Gastrocnemius medialis (tissue), 4 donors: ENCODE measurements at places on chromosomes 7 and 10. TPM values are rescaled to one million over a fixed set of nuclear protein-coding genes. Genes with fewer than 3 reads are reported as not detected.
A peak's percentile ranks its signal among the peaks of the same experiment; 100 is the strongest.

The NOM1 gene
- total RNA-seq, result 12.9 TPM

The CH25H gene
- 0.85 TPM for total RNA-seq

The ST7 gene
- 11.0 TPM for total RNA-seq

The NT5C2 gene
- total RNA-seq, result 33.5 TPM

The EXOC6 gene
- total RNA-seq, result 16.8 TPM

DNA sequence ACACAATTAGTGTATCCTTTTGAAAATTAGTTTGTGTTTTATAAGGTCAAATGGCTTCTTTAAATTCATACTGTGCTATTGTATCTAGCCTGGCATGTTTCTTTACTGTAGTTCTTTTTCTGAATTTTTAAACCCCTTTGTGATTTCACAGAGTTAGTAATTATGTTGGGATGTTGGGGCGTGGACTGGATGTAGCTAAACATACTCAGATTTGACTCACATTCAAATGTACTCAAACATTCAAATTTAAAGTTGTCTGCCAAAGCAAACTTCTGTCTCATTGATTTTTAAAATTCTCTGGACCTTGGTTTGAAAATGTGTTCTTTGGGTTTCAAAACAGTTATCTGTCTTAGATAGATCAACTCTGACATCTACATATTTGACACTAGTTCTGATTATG is 7.2 kb upstream of the NRP1 start:
- peaks cover 21% of the 10 kb centered on the region for H3K4me1 ChIP-seq
- H3K27me3 ChIP-seq, result no peaks in the 10 kb centered on the region
- no peak for DNase-seq
- peak overlapping the region; percentile 27 for H3K27ac ChIP-seq
- no peaks in the 10 kb centered on the region for H3K36me3 ChIP-seq
- no peak overlapping the region for H3K4me3 ChIP-seq

- peaks cover 13% of the 10 kb centered on the region for H3K4me1 ChIP-seq
- H3K27me3 ChIP-seq, result no peaks in the 10 kb centered on the region
- no peak for DNase-seq
- no peaks in the 10 kb centered on the region for H3K36me3 ChIP-seq
- H3K27ac ChIP-seq, result no peak overlapping the region
Measured at GRCh38 chr10:48464871-48465736, 139.8 kb downstream of the ARHGAP22 start.

DNA sequence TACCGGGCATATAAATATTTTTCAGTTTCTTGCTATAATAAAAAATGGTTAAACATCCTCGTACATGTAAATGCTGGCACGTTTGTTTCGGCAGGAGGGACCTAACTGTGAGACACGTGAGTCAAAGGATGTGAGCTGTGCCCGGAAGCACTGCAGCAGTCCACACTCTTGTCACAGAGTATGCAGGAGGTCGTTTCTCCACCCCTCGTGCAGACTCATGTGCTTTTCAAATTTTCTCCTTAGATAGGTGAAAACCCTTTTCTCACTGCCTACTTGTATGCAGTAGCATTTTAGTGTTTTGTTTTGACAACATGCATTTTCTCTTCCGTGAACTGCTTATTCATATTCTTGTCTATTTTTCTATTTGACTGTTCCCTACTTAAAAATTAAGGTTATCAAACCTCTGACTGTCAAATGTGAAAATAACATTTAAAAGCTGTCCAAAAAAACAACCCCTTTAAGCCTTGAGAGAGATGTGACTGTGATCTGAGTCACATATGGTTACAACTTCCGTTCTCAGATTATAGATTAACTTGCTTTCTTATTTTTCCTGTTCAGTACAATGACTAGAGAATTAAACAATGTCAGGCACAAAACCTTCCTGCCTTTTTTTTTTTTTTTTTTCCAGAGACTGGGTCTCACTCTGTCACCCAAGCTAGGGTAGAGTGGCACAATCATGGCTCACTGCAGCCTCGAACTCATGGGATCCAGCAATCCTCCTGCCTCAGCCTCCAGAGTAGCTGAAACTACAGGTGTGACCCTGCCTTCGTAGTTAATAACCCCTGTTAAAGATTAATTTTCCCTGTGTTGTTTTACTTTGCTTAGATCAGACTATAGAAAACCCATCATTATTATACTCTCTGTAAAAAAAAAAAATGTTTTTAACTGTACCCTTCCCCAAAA is 45.1 kb downstream of the DPY19L1 start:
- H3K36me3 ChIP-seq, result no peaks in the 10 kb centered on the region
- H3K27ac ChIP-seq, result no peak overlapping the region
- DNase-seq, result no peak

- no peak overlapping the region for H3K4me3 ChIP-seq
- no peaks in the 10 kb centered on the region for H3K27me3 ChIP-seq
- H3K36me3 ChIP-seq, result no peaks in the 10 kb centered on the region
- H3K4me1 ChIP-seq, result no peaks in the 10 kb centered on the region
Measured at GRCh38 chr10:69873135-69873639, 71.5 kb downstream of the COL13A1 start.

DNA sequence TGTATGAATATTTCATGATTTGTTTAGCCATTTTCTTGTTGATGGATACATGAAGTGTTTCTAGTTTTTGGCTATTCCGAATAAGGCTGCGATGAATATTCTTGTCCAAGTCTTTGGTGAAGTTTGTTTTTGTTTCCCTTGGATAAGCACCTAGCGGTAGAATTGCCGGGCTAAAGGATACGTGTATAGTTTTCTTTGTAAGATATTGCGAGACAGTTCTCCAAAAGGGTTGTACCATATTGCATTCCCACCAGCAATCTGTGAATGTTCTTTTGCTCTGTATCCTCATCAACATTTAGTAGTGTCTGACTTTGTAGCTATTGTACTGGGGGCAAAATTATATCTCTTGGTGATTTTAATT is 142.6 kb downstream of the DOCK1 start:
- H3K27me3 ChIP-seq, result no peaks in the 10 kb centered on the region
- H3K4me1 ChIP-seq, result no peaks in the 10 kb centered on the region
- H3K36me3 ChIP-seq, result no peaks in the 10 kb centered on the region
- no peak overlapping the region for H3K4me3 ChIP-seq
- H3K27ac ChIP-seq, result no peak overlapping the region

- H3K36me3 ChIP-seq, result no peaks in the 10 kb centered on the region
- H3K4me1 ChIP-seq, result peaks cover 15% of the 10 kb centered on the region
- H3K4me3 ChIP-seq, result no peak overlapping the region
- peaks cover 19% of the 10 kb centered on the region for H3K27me3 ChIP-seq
- peak; percentile 33 for DNase-seq
Measured at GRCh38 chr10:11685787-11686218, 56.4 kb upstream of the ECHDC3 start.

DNA sequence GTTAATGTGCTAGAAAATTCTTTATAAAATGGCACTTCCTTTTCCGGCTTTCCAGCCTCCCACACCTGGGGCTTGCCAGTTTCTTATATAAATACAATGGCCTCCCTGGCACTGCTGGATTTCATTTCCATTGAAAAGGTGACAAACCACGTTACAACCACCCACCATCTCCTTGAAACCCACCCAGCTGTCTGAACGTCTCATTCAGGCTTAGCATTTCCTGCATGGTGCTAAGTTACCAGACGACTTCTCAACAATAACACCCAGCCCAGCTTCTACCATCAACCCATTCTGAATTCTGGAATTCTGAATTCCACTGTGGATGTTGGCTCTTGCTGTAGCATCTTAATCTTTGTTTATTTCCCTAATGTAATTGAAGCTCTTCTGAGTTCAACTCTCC is 499.8 kb upstream of the CELF2 start:
- H3K27ac ChIP-seq, result no peak overlapping the region
- no peak overlapping the region for H3K4me3 ChIP-seq
- H3K4me1 ChIP-seq, result no peaks in the 10 kb centered on the region
- H3K27me3 ChIP-seq, result peaks cover 3% of the 10 kb centered on the region
- no peak for DNase-seq
- no peaks in the 10 kb centered on the region for H3K36me3 ChIP-seq

DNA sequence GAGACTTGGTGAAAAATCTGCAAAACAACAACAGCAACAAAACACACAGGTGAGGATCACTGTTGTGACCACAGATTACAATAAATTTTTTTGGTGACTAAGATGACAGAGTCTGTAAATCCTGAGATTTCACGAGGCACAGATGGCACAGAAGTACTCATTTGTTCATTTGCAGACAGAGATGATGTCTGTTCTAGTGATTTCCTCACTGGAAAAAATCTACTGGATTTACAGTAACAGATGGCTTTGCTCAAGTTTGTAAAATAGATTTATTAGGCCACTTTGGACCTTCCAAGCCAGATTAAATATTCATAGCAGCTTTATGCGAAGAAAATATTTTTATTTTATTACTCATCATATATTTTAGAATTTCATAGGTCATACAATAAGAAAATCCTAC is 113.5 kb upstream of the IL6 start:
- no peaks in the 10 kb centered on the region for H3K36me3 ChIP-seq
- H3K4me1 ChIP-seq, result no peaks in the 10 kb centered on the region
- H3K4me3 ChIP-seq, result no peak overlapping the region
- H3K27ac ChIP-seq, result no peak overlapping the region
- no peaks in the 10 kb centered on the region for H3K27me3 ChIP-seq

- no peaks in the 10 kb centered on the region for H3K4me1 ChIP-seq
- H3K36me3 ChIP-seq, result no peaks in the 10 kb centered on the region
- no peaks in the 10 kb centered on the region for H3K27me3 ChIP-seq
- no peak overlapping the region for H3K4me3 ChIP-seq
Measured at GRCh38 chr7:64621656-64622055, 44.3 kb upstream of the ZNF107 start.

GRCh38 chr7:107543338-107543993 is 20.3 kb downstream of the COG5 start:
- H3K27ac ChIP-seq, result no peak overlapping the region
- no peak for DNase-seq
- no peak overlapping the region for H3K4me3 ChIP-seq
- no peaks in the 10 kb centered on the region for H3K27me3 ChIP-seq
- peaks cover 11% of the 10 kb centered on the region for H3K36me3 ChIP-seq
